ENCODE measurements at places on chromosomes 6 and 20.

DNA sequence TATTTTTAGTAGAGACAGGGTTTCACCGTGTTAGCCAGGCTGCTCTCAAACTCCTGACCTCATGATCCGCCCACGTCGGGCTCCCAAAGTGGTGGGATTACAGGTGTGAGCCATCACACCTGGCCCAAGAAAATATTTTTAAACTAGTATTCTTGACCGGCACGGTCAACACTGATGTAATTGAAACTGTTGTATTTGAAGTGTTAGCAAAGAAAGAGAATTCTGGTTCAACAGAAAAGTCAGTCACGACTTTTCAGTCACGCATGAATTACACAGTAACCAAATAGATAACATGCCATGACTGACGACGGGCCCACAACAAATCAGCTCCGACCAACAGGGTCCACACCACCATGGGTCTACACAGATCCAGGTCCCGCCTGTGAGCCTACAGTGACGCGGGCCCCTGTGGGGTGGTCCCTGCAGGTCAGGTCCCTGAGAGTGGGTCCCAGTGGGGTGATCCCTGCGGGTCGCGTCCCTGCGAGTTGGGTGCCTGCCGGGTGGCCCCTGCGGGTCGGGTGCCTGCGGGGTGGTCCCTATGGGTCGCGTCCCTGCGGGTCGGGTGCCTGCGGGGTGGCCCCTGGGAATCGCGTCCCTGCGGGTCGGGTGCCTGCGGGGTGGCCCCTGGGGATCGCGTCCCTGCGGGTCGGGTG is 1.0 kb downstream of the GMEB2 start:
- ATAC-seq, result no peak

GRCh38 chr6:67736816-67737215 is 898.3 kb upstream of the ADGRB3 start:
- ATAC-seq, result no peak

GRCh38 chr6:112227992-112228391 is 26.4 kb downstream of the LAMA4 start:
- no peak for ATAC-seq

DNA sequence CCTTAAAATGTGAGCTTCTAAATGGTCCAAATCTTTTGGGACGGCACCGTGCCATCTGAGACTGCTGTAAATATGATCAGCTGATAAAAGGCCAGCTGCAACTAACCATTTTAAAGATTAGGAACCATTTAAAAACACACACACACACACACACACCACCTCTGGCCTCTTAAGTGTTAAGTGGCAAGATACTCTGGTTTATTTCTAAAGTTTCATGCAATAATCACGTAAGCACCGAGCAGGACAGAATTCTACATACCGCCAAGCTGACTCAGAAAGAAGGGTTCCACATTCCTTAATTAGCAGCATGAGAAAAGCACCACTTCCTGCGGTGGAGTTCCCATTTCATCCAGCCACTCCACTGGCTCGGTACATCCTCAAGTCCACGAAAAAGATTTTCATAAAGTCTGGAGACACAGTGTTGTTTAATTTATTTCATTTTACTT is 17.8 kb upstream of the ZNF217 start:
- peak; percentile 49 for ATAC-seq
